ENCODE measurements at places on chromosomes 16 and 17.

GRCh38 chr17:37461668-37462067, 28.0 kb upstream of the DUSP14 start:
- DNase-seq: no peak

- DNase-seq: no peak
These were observed 716.3 kb downstream of the WWOX start for GRCh38 chr16:78815713-78816112.

- DNase-seq: no peak
These were observed 75.5 kb upstream of the GNG13 start for GRCh38 chr16:876041-876335.

DNA sequence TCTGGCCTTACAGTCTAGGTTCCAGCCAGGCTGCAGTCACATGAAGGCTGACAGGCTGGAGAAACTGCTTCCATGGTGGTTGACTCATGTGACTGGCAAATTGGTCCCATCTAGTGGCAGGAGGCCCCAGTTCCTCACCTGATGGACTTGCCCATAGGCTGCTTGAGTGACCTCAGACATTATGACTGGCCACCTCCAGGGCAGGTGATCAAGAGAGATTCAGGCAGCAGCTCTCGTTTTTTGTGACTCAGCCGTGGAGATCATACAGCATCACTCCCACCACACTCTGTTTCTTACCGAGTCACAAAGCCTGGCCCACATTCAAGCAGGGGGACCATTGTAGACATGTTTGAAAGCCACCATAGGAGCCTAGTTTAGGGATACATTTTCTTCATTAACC, 34.5 kb downstream of the SIAH1 start:
- no peak for DNase-seq

GRCh38 chr17:43935926-43936261, 6.4 kb downstream of the PPY start:
- no peak for DNase-seq

- DNase-seq: no peak
These were observed at the start of gene PPL for GRCh38 chr16:4936991-4937781. Gene PPL, minus strand, starts transcription at chr16:4937148. Its CDS starts 103 bp downstream, at chr16:4937045.

GRCh38 chr16:67893743-67894399, 817 bp downstream of the PSKH1 start:
- DNase-seq: no peak

- DNase-seq: no peak
These were observed 12.5 kb downstream of the CALCOCO2 start for GRCh38 chr17:48843187-48843900.

DNA sequence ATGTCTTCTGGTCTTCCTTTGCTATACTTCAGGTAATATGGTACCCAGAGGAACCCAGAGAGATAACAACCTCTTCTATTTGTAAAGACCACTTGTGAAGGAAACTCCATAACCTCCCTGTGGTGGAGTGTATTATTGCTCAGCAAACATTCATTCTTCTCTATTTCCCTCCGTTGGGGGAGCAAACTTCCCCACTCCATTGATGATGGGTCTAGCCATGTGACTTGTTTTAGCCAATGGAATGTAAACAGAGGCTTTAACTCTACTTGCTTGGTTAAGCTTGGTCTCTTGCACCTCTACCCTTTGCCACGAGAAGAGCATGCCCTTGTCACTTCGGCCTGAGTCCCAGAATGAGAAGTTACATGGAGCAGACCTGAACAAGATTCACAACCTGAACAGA, 30.0 kb upstream of the SKAP1 start:
- DNase-seq: no peak

- no peak for DNase-seq
These were observed 264.3 kb downstream of the CPPED1 start for GRCh38 chr16:12539185-12539929.

- no peak for DNase-seq
These were observed 154.0 kb downstream of the ZNF423 start for GRCh38 chr16:49701789-49702494.

DNA sequence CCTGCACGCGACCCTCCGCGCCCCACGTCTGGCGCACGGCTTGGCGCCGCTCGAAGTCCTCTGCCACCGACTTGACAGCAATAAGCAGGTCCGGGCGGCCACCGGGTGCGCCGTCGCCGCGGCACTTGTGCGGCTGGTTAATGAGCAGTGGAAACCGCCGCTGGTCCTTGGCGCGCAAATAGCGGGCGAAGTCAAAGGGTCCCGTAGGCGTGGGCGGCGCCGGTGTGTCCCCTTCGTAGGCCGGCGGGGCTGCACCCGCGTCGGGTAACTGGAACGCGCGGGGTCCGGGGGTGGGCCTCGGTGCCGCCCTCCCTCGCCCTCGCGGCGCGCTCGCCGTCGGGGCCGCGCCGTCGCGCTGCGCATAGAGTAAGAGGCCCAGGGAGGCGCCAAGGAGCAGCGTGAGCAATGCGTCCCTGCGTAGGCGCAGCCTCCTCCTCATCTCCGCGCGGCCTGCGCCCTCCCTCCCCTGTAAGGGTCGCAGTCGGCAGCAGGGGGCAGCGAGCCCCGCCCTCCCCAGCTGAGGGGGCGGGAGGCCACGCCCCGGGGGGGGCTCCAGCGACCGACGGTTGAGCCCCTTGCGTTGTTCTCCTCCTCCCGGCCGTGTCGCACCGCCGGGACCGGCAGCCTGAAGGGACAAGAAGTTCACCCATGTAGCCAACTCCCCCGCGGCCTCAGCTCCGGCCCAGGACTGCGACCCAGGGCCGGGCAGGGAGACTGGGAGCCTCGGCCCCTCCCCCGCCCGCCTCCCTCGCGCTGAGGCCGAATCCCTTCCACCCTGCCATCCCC, 558 bp downstream of the B3GNT9 start:
- DNase-seq: no peak

- no peak for DNase-seq
These were observed 31.2 kb upstream of the CAPN15 start for GRCh38 chr16:496097-496886.

- DNase-seq: no peak
These were observed 322.4 kb downstream of the CBLN1 start for GRCh38 chr16:48959204-48959603.

GRCh38 chr16:50275428-50276325, 9.3 kb downstream of the ADCY7 start:
- DNase-seq: no peak

Measured in central memory CD8-positive, alpha-beta T cell (primary cell).